COLO829 (cell line): ENCODE measurements at places on chromosomes 3 and 15.
A peak's percentile ranks its signal among the peaks of the same experiment; 100 is the strongest.

DNA sequence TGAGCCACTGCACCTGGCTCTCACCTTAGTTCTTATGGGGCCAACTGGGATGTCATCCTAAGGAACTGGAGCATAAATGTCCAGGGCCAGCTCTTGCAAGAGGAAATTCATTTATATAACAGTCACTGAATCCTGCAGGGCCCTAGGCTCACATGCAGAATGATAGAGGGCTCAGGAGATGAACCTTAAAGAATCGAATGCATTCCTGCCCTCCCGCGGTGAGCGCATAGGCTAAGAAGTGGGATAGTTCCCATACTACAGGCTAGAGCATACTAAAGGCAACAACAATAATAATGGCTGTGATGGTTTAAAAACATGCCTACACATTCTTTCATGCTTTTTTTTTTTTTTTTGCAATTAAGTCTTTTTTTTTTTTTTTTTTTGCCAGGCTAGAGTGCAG is 17.1 kb upstream of the CSRNP1 start:
- no peak for DNase-seq

DNA sequence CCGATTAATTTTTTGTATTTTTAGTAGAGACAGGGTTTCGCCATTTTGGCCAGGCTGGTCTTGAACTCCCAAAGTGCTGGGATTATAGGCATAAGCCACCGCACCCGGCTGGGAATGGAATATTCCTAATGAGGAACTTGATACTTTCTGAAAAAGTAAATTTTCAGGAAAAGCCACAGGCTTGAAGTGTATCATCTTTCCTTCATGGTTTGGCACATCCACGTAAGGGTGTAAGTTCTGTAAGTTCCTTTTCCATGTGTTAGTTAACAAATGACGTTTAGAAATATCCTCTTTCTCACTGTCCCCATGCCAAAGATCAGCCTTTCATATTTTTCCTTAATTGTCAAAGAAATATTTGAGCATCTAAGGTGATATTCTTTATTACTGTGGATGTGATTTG is 24.9 kb downstream of the TMEM45A start:
- DNase-seq, result no peak

GRCh38 chr3:66998904-66999235 is 763 bp downstream of the KBTBD8 start:
- DNase-seq, result peak; percentile 6

DNA sequence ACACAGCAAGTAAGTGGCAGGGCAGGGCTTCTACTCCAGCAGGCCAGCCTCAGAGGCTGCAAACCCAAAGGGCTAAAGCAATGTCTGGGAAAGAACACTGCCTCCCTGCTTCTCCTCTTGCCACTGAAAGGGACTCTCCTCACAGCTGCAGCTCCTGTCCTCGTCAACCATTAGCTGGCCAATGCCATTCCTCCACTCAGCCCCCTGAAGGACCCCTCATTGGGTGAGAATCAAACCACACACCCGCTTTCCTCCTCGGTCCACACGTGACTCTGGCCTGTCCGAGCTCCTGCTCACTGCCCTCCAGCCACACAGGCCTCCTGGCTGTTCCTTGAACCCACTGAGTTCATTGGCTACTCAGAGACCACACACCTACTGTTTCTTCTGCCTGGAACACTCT is 253.7 kb upstream of the TLE3 start:
- no peak for DNase-seq

GRCh38 chr3:8841472-8841871 is 72.1 kb upstream of the OXTR start:
- DNase-seq, result peak; percentile 4

DNA sequence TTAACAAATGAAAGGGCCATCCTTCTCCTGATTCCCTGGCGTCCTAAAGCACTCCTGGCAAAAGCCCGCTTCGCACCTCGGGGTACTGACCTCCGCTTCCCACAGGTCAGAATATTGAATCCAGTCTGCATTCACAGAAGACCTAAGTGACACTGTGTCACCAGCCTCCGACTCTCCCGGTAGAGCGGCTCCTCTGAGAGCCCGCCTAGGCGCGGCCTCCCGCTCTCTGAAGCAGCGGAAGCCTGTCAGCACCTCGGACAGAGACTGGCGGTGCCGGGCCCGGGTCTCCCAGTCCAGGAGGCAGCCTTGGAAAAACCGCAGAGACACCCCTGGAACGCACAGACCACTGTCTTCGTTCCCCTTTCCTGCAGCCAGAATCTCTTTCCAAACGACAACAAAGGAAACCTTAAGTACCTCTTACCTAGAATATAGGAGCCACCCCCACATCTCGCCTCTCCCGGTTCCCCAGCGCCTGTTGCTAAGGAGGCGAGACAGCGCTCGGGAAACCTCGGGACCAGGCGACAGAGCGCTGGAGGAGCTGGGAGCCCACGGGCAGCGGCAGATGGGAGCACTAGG is 1.2 kb downstream of the GABRB3 start:
- DNase-seq, result no peak

- DNase-seq, result no peak
Observed at GRCh38 chr15:40871749-40872617, 2.1 kb downstream of the RHOV start.

DNA sequence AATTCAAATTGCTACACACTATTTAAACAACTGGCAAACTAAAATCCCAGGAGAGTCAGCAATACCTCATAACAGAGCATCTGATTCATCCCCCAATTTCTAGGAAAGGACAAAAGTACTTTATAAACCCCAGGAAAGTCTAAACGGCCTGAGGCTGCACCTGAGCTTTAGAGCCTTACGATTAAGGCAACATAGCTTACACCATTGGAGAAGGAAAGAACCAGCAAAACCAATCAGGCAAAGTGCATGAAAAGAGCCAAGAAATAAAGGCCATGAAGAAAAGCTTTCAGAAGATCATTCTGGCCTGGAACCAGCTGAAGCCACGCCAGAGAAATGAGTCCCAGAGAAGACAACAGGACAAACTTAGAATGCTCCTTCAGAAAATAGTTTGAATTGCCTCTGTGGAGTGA is 48.1 kb downstream of the PTPN9 start:
- no peak for DNase-seq

GRCh38 chr3:161081633-161082032 is 23.5 kb downstream of the B3GALNT1 start:
- no peak for DNase-seq

DNA sequence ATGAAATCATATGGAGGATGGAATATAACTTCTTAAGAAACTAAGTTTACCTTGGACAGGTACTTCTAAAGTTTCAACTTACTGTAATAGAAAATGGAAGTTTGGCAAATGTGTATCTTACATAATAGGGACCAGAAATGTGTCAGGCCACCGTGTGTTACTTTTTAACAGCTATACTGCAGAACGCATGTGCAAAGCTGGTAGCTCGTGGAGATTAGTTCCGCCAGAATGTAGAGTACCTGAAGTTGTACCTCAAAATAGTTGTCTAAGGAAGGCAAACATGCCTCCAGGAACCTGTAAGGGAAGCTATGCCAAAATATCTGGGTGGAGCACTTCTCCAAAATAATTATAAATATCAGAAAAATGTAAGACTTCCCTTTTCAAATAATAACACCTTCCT is 920.6 kb downstream of the ROBO1 start:
- DNase-seq, result no peak

- DNase-seq, result no peak
Observed at GRCh38 chr3:125684199-125684598, 88.9 kb upstream of the OSBPL11 start.

- DNase-seq, result no peak
Observed at GRCh38 chr15:69393831-69394491, 20.2 kb upstream of the KIF23 start.

DNA sequence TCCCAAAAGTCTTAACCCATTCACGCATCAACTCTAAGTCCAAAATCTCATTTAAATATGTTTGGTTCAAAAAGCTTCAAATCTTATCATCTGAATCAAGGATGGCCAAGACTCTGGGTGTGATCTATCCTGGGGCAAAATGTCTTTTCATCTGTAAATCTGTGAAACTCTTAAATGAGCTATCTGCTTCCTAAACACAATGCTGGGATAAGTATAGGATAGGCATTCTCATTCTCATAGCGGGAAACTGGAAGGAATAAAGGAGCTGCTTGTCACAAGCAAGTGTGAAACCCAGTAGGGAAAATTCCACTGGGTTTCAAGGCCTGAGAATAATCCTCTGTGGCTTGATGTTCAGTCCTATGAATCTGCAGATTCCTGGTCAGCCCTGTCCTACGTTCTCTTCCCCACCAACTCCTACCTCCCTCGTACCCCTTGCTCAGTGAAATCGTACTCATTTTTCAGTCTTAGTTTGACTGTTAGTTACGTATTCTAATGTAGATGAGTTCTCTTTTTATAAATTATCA is 156.7 kb downstream of the EPHA3 start:
- no peak for DNase-seq

DNA sequence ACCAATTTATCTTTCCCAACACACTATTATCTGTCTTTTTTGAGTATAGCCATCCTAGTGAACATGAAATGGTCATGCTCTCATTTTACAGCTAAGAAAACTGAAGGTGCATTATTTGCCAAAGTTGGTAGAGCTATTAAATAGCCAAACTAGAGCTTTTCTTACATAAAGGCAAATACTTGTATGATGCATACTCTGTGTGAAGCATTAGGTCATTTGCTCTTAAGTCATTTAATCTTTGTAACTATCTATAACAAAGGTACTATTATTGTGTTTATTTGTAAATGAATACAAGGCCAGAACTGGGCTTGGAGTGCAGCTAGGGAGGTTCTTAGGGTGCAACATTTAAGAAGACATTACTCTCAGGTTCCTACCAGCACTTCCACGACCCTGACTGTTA is 123.7 kb downstream of the THSD4 start:
- no peak for DNase-seq

GRCh38 chr3:16810593-16811367 is 74.0 kb upstream of the PLCL2 start:
- no peak for DNase-seq

- DNase-seq, result peak; percentile 56
Observed at GRCh38 chr15:34588046-34588674, 4.7 kb upstream of the GOLGA8B start.

GRCh38 chr3:142941373-142942123 is 21.9 kb downstream of the PAQR9 start:
- DNase-seq, result no peak

DNA sequence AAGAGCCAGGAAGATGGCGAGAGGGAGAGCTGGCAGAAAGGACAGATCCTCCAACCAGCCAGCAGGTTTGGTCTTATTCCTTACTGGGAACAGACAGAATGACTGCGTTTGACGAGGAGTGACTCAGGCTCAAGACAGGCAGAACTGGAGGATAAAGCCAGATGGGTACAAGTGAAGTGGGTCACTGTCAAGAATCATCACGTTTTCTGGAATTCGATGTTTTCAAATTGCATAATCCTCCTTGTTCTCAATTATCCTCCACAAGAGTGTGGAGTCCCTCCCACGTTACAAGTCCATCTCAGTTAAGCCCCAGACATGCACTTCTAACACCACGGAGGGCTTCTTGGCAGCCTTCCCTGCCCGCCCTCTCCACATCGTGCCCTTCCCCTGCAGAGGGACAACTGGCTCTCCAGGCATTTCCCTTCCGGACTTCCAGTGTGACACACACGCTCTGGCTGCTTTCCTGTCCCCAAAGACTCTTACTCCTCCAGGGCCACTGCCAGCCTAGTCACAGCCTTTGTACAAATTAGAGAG is 183.1 kb downstream of the CHST2 start:
- DNase-seq, result no peak
